ENCODE measurements at places on chromosomes 2 and 18. TPM values are rescaled to one million over a fixed set of nuclear protein-coding genes. Genes with fewer than 3 reads are reported as not detected.
A peak's percentile ranks its signal among the peaks of the same experiment; 100 is the strongest.

DNA sequence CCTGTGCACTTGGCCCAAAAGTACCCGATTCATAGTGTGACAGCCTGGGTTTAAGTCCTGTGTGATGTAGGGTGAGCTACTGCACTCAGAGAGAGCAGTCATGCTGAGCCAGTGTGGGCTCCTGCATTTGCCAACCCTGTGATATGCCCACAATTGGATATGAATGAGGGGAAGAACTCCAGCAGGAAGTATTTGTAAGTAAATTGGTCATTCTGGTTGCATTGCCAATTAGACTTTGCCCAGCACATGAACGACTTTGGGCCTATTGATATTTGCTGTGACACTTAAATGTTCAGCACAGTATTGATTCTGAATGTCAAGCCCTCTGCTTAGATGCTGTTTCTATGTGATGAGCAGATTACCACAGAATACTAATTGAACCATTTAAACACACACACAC lies 570.9 kb downstream of the PIK3C3 start:
- no peak for DNase-seq

DNA sequence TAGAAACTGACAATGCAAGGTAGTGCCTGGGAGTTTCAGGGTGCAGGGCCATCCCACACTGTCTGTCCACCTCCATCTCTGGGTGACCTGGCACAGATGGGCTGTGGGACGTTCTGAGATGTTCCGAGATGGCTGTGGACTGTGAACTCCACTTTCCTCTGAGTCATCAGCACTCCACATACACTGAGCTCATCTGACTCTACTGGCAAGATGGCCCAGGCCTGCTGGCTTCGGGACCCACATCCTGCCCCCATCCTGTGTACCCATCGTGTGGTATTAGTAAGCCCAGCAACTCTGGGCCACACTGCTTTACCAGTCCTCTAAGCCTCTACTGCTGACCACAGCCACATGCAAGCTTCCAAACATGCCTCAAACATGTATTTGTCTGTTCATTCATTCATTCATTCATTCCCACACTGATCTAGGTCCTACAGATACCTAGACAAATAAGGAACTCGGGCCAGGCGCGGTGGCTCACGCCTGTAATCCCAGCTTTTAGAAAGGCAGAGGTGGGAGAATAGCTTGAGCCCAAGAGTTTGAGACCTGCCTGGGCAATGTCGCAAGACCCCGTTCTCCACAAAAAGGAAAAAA lies 124.8 kb upstream of the CXCR4 start:
- peak; percentile 27 for DNase-seq

DNA sequence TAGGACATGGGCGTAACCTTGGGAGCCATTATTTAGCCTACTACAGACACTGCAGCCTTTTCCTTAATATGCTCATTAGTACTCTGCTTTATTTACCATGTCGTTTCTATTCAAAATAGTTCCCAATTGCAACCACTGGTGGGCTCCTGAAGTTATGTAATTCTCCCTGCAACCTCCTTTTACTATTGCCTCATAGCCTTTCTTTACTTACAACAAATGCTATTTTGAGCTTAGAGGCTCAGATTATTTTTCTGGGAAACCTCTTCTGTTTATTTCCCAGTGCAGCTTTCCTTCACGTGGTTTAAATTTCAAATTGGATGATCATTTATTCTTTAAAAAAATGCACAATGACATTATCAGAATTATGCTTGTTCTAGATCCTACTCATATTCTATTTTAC lies 492.3 kb upstream of the TMEFF2 start:
- DNase-seq, result no peak

DNA sequence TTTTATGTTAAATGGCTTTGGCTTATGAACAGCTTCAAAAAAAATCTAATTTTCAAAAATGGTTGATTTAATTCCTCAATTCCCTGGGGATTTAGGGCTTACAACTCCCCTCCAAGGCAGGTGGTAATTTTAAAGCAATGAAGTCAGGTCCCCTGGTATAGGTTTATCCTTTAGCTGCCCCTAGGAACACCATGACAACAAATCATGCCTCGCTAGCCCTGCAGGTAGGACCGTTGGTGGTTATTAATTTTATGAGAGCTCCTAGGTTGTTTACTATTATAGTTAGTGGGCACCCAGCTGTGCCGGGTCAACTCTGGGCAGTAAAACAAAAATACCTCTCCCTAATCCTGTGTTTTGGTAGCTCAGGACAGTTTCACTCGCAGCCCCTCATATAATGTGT lies 26.2 kb upstream of the MBOAT2 start:
- no peak for DNase-seq

DNA sequence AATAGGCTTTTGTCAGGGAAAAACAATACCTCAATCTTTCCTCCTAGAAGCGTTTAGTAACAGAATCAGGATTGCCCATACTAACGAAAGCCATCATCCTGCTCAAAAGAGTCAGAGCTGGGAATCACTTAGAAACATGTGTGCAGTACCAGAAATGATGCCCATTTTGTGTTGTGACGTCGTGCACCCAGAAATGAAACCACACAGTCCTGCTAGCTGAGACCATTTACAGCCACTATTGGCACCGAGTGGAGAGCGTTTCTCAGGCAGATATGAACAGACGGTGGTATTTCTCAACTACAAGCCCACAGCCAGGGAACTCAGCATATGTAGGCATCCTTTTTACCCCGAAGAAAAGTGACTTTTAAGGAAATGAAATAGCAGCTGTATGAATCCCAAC lies 284.3 kb upstream of the LRATD1 start:
- no peak for DNase-seq

DNA sequence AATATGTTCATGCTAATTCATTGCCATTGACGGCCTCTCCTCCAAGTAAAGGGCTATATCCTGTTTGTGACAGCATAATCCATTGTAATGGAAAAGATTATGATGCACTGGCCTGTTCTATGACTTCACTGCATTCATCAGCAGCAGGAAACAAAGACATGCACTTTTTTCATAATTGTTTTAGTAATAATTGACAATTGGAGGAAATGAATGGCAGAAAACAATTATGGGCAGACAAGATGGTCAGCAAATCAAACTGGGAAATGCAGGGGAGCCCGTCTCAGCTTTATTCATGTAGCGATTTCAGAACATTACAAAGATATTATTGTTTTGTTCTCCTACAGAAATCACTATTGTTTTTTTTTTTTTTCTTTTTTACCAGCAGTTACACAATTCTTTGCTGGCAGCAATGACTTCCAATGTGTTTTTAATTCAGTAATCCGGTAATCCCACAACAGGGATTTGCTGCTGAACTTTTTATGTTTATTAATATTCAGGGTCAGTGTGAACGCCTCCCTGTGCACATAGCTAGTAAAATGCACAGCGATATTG lies 33.8 kb upstream of the RASGRP3 start:
- DNase-seq, result no peak

DNA sequence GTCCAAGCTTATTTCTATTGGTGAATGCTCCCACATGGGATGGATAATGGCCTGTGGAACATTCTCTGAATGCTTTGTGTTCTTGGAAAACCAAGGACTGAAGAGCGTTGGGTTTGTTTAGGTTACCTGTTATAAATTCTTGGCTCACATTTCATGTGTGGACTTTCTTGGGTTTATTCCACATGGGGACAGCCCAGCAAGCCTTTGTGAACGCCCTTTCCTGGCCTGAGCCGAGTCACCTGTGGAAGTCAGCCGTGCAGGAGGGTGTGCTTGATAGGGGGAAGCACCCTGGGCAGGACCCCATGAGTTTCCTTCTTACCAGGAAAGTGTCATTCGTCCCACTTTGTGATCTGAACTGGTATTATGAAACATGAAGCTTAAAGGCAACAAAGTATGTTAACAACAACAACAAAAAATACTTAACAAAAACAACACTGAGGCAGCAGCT lies 4.1 kb downstream of the RAB31 start:
- DNase-seq, result no peak

DNA sequence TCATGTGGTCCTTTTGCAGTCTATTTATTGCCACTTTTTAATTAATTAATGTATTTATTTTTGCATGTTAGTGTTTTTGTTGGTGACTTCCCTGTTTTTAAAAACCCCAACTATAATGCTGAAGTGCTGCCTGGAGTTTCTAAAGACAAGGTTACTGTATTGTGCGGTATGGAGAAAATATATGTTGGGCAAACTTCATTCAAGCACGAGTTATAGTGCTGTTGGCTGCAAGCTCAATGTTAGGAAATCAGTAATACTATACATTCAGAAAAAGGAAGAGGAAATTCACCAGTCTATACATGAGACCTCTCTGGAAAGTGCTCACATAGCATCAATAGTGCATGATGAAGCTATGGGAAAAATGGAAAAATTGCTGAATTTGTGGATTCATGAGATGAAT lies 15.4 kb upstream of the RBMS1 start:
- no peak for DNase-seq

DNA sequence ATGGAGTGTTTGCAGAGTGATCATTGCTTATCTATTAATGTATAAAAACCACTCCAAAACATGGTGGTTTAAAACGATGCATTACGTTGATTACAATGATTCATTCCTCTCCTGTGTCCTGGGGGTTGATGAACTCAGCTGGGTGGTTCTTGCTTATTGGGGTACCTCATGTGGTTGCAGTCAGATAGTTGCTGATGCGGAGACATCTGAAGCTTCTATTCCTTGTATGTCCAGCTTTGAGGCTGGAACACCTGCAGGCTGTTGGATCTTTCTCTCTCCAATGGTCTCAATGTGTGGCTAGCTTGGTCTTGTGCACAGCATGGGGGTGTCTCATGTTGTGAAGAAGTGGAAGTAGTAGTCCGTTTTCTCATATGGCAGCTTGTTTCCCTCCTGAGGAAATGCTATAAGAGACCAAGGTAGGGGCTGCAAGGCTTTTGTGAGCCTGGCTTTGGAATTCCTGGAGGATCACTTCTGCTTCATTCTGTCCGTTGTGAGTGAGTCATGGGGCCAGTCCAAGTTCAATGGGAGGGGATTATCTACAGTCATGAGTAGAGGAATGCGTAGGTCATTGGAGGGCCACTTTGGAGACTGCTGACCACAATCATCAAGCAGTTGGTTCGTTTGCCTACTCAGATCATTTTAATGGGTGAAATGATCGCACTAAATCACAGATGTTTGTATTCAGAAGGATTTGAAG lies 601.0 kb downstream of the SLC4A3 start:
- no peak for DNase-seq

GRCh38 chr2:166106431-166107015 lies 21.3 kb downstream of the SCN1A start:
- DNase-seq, result no peak

- DNase-seq, result no peak
Measured at GRCh38 chr2:240203031-240203787, 62.8 kb upstream of the OTOS start.

DNA sequence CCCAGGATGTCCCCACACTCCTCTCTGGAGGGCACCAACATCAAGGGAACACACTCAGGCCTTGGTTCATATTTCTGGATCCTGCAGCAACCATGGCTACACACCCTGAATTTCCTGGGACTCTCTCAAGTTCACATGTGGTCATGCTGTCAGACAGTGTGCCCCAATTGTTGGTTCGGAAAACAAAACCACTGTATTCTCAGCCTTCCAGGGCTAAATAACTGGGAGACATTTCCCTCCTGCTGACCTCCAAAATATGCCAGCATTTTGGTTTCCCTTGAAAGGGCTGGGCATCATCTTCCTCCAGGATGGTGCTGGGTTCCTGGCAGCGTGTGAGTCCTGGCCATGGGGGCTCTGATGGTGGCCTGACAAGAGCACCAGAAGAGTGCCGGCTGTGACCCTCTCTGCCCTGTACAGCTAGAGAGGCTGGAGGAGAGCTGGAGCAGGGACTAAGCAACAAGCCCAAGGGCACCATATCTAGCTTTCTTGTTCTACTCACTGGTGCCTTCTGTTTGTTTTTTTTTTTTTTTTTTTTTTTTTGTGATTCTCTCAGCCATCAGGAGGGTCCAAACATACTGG lies 37.5 kb upstream of the WIPF1 start:
- DNase-seq, result no peak

- DNase-seq, result no peak
Measured at GRCh38 chr2:26164231-26164630, 8.7 kb upstream of the GAREM2 start.

- no peak for DNase-seq
Measured at GRCh38 chr18:45871431-45872084, 46.1 kb downstream of the SIGLEC15 start.

DNA sequence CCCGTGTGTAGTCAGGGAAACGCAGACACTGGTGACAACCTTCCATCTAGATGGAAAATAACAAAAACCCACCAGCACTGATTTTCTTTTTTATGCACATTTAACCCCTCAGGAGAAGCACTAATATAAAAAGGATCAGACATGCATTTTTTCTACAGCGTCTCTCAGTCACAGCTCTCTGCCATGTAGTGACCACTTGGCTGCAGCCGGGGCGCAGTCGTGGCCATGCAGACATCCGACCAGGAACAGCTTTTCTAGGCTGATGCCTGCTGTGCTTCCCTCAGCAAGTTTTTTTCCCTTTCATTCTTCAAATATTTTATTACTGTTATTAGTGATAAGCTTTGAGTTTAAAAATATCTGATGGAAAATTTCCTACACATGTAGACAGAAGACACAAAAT lies 63.3 kb downstream of the MERTK start:
- no peak for DNase-seq

- DNase-seq, result no peak
Measured at GRCh38 chr2:45797451-45798230, 146.2 kb downstream of the PRKCE start.

GRCh38 chr2:3578987-3579386 lies 3.9 kb downstream of the RPS7 start:
- no peak for DNase-seq

- no peak for DNase-seq
Measured at GRCh38 chr2:199797431-199798403, 53.3 kb downstream of the FTCDNL1 start.

- DNase-seq, result no peak
Measured at GRCh38 chr18:9535430-9535991, 60.2 kb downstream of the RALBP1 start.

DNA sequence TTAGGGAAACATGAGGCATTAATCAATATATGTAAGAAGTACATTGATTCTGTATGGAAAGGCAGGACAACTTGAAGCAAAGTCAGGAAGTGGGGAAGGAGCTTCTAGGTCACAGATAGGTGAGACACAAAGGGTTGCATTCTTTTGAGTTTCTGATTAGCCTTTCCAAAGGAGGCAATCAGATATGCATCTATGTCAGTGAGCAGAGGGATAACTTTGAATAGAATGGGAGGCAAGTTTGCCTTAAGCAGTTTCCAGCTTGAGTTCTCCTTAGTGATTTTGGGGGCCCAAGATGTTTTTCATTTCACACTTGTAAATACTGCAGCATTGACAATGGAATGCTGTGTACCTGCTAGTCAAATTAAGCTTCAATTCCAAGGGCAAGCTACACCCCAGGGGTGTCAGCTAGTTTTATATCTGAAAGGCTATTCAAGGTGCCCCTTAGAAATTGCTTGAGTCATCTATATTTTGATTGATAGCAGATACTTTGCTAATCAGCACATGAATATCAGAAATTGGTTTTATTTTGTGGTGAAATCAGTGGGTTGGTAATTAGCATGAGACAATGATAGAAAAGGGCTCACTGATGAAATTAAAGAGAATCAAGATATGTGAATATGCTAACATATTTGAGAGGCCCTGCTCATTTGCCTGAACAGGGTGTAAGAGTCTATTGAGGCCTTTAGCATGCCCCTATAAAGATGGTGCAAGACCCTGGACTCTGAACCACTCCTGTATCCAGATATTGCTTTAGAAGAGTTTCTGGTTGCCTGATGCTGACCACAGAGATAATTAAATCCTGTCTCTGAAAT lies 131.5 kb downstream of the TMEM17 start:
- DNase-seq, result no peak

- no peak for DNase-seq
Measured at GRCh38 chr2:156538083-156538504, 101.9 kb downstream of the GPD2 start.

ALK gene
- not detected for total RNA-seq

CHRND gene
- total RNA-seq, result not detected

ELOA2 gene
- not detected for total RNA-seq

PROKR1 gene
- not detected for total RNA-seq

OSR1 gene
- total RNA-seq, result not detected

STON1 gene
- total RNA-seq, result 2.1 TPM
